A549 treated with GW870086 at 1 μM for 4 hours (cell line): ENCODE measurements at places on chromosomes 4 and X. TPM values are rescaled to one million over a fixed set of nuclear protein-coding genes. Genes with fewer than 3 reads are reported as not detected.

Gene OFD1
- total RNA-seq, result 11.9 to 12.8 TPM (median 12.3 TPM) in 5 replicates

Gene TNMD
- not detected in 5 replicates for total RNA-seq

Gene VCX3A
- not detected in 5 replicates for total RNA-seq

Gene FHDC1
- total RNA-seq, result 0.64 to 0.71 TPM (median 0.69 TPM) in 5 replicates

Gene CT45A2
- total RNA-seq, result not detected in 5 replicates

Gene PLS3
- total RNA-seq, result 162 to 218 TPM (median 202 TPM) in 5 replicates

Gene ZNF185
- 6.9 to 9.3 TPM (median 8.6 TPM) in 5 replicates for total RNA-seq

Gene PF4V1
- not detected in 5 replicates for total RNA-seq

Gene LONRF3
- 2.8 to 3.6 TPM (median 3.3 TPM) in 5 replicates for total RNA-seq

Gene GPRASP1
- total RNA-seq, result 0.19 to 0.45 TPM (median 0.22 TPM) in 5 replicates

Gene GC
- total RNA-seq, result not detected in 5 replicates

Gene WAS
- 0.15 to 0.34 TPM (median 0.19 TPM) in 5 replicates for total RNA-seq

Gene CT45A3
- total RNA-seq, result 0.23 to 0.31 TPM (median 0.27 TPM) in 3 of 5 replicates, not detected in the others

Gene AKAP14
- not detected in 5 replicates for total RNA-seq

Gene ARMCX1
- total RNA-seq, result 0.21 to 0.46 TPM (median 0.35 TPM) in 5 replicates

Gene NUP62CL
- 14.5 to 18.5 TPM (median 15.8 TPM) in 5 replicates for total RNA-seq

Gene FOXR2
- total RNA-seq, result not detected in 5 replicates

Gene SPINK2
- 0.49 TPM in 1 of 5 replicates, not detected in the others for total RNA-seq

Gene RTL5
- 1.8 to 2.5 TPM (median 2.1 TPM) in 5 replicates for total RNA-seq

Gene DNAAF6
- total RNA-seq, result 0.10 TPM in 1 of 5 replicates, not detected in the others

Gene NMU
- total RNA-seq, result 0.37 to 1.1 TPM (median 0.82 TPM) in 5 replicates

Gene UVSSA
- 3.2 to 5.3 TPM (median 4.4 TPM) in 5 replicates for total RNA-seq

Gene BTK
- total RNA-seq, result 0.12 to 0.34 TPM (median 0.14 TPM) in 5 replicates

Gene BEX1
- total RNA-seq, result not detected in 5 replicates

Gene PNMA6F
- not detected in 5 replicates for total RNA-seq

Gene KCNIP4
- not detected in 5 replicates for total RNA-seq

Gene KLKB1
- total RNA-seq, result not detected in 5 replicates

Gene CXCL11
- total RNA-seq, result 0.13 to 0.19 TPM (median 0.15 TPM) in 3 of 5 replicates, not detected in the others

Gene GABRG1
- total RNA-seq, result not detected in 5 replicates

Gene NEXMIF
- 0.01 to 0.02 TPM in 2 of 5 replicates, not detected in the others for total RNA-seq

Gene ITM2A
- total RNA-seq, result 0.21 TPM in 1 of 5 replicates, not detected in the others

Gene TMEM128
- total RNA-seq, result 10.2 to 13.0 TPM (median 11.7 TPM) in 5 replicates

Gene PGRMC2
- 64.2 to 81.3 TPM (median 75.1 TPM) in 5 replicates for total RNA-seq

Gene IQCM
- total RNA-seq, result not detected in 5 replicates

Gene RNF175
- total RNA-seq, result not detected in 5 replicates

Gene RAB9B
- 0.03 to 0.05 TPM (median 0.05 TPM) in 3 of 5 replicates, not detected in the others for total RNA-seq

Gene QRFPR
- total RNA-seq, result 0.10 TPM in 1 of 5 replicates, not detected in the others
